Activated T-helper 17 cell treated with anti-CD3 and anti-CD28 coated beads, Interleukin-2, amount 50 U/mL, for 72 hours (primary cell): ENCODE measurements at places on chromosomes 11 and 22.

DNA sequence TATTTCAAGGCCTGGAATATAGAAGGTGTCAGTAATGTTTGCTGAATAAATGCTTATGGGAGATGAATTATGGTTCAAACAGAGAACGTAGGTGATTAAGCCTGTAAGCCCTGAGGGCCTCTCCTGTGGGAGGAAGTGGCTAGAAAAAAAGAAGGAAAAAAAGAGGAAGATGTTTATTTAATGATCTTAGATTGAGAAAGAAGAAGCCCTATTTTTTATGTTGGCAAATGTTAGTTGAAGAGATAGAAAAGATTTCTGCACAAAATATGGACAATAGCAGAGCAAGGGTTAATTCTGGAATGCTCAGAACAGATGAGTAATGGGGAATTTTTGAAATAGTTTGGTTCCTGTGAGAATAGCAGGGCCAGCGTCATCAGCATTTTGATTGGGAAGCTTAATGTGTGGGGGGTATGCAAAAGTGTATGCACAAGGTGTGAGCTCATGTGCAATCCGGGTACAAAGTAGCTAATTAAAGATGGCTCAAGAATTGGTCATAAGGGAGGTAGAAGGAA is 95.7 kb downstream of the TEAD1 start:
- no peak for ATAC-seq

DNA sequence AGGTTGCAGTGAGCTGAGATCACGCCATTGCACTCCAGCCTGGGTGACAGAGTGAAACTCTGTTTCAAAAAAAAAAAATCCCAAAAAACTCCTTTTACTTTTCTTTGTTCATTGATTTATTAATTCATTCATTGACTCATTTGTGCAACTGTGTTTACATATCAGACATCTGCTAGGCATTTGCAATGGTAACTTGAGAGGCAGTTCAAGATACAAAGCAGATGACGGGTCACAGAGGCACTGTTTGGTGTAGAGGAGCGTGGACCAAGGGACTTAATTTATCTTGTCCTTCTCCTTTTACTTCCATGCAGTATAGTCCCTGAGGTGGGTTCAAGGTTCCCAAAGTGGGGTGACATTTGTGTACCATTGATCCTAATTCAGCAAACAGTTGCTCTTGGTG is 71.4 kb downstream of the KIAA1671 start:
- ATAC-seq, result no peak

DNA sequence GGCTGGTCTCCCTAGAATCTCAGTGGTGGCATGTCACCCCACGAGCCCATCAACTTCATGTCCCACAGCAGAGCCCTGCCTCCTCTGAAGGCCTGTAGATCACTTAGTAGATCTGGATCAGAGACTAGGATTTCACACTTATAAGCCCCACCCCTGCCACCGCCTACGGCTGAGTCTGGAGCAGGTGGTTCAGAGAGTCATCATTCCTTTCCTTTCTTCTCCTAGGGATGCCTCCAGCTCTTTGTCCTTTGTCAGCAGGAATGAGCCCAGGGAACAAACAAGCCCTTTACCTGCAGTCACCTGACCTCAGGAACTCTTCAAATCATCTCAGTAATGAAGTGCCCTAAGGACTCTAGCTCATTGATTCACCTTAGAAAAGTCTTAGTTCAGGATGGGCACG is 37.8 kb downstream of the SCGB1A1 start:
- no peak for ATAC-seq

GRCh38 chr11:74822170-74822569 is 73.5 kb downstream of the RNF169 start:
- ATAC-seq, result no peak

DNA sequence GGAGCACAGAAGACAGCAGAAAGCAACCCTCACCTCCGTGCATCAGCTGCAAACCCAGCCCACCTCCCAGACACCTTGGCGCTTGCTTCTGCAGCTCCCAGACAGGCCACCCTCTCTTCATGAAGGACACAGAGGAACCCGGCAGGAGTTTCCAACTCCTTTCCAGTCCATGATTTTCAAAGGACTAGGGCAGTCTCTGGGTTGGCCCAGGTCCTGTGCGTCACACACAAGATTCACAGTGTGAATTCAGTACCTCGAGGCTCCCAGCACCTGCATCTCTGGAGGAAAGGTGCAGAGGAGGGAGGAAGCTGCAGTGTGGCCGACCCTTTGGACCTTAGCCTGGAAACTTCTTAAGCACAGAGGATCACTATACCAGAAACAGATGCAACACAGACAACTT is 61.0 kb upstream of the BID start:
- ATAC-seq, result no peak

GRCh38 chr11:67506426-67507051 is 1.4 kb upstream of the PITPNM1 start:
- no peak for ATAC-seq

DNA sequence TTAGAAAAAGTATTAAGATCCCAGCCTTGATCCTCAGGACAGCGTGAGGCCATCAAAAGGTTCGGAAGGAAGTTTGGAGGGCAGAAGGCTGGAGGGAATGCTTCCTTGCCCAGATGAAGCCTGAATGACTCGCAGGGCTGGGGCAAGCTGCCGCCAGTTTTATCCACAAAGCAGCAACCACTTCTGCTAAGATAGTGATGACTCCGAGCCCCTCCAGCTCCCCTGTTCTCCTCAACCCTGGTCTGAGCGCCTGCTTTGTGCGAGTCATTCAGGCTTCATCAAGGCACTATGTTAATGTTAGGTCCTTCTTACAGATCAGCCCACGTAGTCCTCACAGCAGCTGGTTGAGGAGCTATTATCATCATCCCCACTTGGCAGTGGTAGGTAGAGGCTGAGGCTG is 158.8 kb downstream of the COMMD9 start:
- no peak for ATAC-seq

GRCh38 chr11:129230006-129230405 is 37.9 kb upstream of the ARHGAP32 start:
- ATAC-seq, result no peak
